ENCODE measurements at places on chromosomes 2 and 18.

- no peak for DNase-seq
These were observed 39.2 kb downstream of the SERPINE2 start for GRCh38 chr2:223999862-224000261.

DNA sequence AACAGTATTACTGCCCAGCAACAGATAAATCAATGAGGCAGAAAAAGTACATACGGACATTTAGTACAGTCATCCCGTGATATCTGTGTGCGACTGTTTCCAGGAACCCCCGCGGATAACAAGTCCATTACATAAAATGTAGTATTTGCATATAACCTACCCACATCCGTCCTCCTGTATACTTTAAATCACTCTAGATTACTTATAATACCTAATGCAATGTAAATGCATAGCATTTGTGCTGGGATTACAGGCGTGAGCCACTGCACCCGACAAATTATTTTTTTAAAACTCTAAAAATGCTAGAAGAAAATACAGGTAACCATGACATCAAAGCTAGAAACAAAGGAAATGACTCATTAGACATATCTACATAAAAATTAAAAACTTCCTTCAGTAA lies 91.6 kb downstream of the FAM161A start:
- no peak for DNase-seq

GRCh38 chr2:130896813-130897212 lies 60.1 kb downstream of the ARHGEF4 start:
- no peak for DNase-seq

DNA sequence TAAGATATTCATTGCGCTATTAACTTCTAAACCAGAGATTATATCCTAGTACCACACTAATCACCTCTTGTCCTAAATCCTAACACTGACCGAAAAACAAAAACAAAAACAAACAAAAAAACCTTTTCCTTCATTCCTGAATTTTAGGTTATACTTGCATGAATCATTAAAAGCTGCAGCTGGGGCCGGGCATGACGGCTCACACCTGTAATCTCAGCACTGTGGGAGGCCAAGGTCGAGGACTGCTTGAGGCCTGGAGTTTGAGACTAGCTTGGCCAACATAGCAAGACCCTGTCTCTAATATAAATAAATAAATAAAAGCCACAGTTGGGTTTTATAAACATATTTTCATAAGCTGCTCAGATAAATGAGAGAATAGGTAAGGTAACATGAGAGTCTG lies 60.0 kb downstream of the GDF7 start:
- no peak for DNase-seq

GRCh38 chr2:22596306-22596705 lies 788.7 kb upstream of the KLHL29 start:
- DNase-seq = no peak

- DNase-seq = no peak
These were observed 311.1 kb downstream of the NRXN1 start for GRCh38 chr2:50720697-50721315.

DNA sequence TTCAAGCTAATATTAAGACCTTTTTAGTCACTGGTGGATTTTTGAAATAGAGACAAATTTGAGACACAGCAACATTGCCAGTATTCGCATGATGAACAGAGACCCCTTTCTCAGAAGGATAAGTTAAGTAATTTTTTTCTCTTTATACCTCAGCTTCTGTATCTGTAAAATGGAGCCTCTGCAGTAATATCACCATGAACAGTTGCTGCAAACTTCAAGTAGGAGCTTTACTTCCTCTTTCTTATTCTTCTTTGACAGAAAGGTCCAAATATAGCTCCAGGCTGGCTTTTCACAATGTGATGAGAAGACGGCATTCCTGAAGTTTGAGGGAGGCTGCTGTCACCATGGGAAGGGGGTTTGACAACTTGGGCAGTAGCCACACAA lies 158.7 kb downstream of the TDRD15 start:
- DNase-seq = no peak

DNA sequence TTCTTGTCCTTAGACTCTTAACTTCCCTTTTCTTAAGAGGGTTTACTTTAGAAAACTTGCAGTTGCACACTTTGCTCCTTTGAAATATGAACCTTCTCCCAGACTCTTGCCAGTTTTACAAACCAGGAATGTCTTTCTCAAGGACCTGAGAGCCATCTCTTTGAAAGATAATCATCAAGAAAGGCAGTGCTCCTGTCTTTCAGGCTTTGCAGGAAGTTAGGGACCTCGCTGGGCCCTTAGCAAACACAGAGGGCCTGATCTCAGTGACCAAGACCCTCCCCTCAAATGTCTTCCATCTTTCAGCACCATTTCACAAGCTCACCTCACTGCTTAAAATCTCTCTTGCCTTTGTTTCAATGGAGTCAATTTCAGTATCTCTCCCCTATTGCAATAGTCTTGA lies 32.0 kb upstream of the NYAP2 start:
- no peak for DNase-seq

GRCh38 chr2:10410001-10410822 lies 37.9 kb downstream of the ODC1 start:
- no peak for DNase-seq

DNA sequence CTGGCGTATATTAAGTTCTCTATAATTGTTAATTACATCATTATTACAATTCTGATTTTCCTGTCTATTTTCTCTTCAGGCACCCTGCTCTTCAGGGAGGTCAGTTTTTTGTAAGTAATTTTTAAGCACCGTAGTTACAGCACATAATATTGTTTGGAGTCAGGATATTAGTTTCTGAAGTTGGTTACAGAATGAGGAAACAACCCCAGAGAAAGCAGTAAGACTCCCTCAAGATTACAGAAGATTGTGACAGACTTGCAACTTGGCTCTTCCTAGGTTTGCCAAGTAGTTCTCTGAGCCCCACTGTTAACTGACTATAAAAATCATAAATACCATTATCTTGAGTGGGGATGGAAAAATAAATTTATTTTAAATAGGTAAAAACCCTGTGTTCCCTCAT lies 921 bp downstream of the RPE start:
- DNase-seq = no peak

DNA sequence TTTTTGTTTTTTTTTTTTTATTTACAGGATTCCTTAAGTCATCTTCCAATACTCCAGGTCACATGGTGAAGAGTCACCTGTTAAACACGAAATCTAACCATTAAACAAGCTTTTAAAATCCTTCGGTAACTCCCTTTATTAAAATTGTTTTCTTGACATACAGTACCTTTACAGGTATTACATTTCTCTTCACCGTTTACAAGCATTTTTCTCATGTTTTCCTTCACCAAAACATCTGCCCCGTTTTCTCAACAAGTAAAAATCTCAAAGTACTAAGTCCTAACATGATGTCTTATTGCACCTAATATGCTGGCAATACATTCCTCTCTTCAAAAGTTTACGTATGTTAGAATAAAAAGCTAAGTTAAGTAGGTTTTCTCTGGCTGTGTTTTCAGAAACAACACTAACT lies 1.1 kb downstream of the PUM2 start:
- no peak for DNase-seq

GRCh38 chr2:211931314-211931713 lies 607.3 kb downstream of the ERBB4 start:
- no peak for DNase-seq

DNA sequence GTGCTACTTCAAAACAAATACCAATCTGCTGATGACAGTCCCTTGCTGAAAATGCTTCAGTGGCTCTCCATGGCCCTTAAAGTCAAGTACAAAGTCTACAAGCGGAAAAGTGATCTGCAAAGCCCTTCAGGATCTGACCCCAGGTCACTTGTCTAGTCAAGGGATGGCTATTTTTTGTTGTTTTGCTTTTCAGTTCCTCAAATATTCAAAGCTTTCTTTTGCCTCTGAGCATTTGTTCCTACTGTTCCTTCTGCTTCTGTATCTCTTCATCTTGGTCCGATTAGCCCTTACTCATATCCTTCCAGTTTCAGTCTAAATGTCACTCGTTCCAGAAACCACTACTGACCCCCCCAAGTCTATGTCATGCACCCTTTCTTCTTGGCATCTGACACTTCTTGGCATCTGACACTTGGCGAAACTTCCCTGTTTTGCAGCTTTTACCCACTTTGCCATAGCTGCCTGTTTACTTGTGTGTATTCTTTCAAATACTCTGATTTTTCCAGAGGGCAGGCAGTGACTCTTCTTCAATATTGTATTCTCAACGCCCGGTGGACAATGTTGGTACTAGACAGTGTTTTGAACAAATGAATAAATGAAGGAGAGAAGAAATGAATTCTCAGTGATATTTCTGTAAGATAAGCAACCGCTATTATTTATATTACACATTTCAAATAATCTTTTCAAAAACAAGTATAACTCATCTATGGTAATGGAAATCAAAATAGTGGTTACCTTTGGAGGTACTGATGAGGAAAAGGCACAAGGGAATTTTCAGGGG lies 175.9 kb upstream of the FN1 start:
- DNase-seq = no peak

GRCh38 chr2:106961328-106961727 lies 75.4 kb upstream of the ST6GAL2 start:
- DNase-seq = no peak

DNA sequence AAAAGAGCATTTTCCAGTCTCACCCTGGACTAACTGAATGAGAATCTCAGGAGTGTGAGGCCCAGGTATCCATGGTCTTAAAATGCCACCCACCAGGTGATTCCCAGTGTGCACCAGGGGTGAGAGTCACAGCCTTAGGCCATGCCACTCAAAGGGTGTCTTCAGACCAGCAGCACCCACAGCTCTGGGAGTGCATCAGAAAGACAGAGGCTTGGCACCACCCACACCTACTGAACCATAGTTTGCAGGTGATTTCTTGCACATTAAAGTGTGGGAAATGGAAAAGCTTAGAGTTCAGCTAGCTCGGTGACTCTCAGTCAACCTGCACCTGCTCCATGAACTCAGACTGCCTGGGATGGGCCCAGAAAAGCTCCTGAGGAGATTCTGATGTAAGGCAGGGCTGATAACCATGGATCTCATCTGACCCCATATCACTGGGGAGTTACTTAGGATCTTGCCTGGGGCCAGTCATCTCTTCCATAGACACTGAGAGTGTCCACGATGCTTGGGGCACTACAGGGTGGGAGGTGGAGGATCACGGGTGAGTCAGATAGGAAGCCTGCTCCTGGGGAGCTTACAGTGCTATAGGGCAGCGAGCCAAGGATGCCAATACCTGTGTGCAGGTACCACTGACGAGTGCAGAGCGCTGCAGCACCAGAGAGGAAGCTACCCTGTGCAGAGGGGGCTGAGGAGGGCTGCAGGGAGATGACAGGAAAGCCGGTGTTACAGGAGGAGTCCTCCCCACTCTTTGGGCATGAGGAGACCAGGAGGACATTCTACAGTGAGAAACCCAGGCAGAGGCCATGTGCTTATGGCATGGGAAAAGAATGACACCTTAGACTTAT lies 4.6 kb downstream of the IL37 start:
- no peak for DNase-seq

- DNase-seq = peak; percentile 65
These were observed 67.2 kb upstream of the SMAD7 start for GRCh38 chr18:49017813-49018553.

- no peak for DNase-seq
These were observed 41.6 kb upstream of the ALMS1 start for GRCh38 chr2:73343992-73344391.

GRCh38 chr18:22314001-22314400 lies 103.7 kb downstream of the CTAGE1 start:
- DNase-seq = no peak

- no peak for DNase-seq
These were observed 62.4 kb upstream of the TWIST2 start for GRCh38 chr2:238785528-238785860.

- DNase-seq = peak; percentile 78
These were observed 11.9 kb upstream of the CRYGA start for GRCh38 chr2:208175069-208175839.

DNA sequence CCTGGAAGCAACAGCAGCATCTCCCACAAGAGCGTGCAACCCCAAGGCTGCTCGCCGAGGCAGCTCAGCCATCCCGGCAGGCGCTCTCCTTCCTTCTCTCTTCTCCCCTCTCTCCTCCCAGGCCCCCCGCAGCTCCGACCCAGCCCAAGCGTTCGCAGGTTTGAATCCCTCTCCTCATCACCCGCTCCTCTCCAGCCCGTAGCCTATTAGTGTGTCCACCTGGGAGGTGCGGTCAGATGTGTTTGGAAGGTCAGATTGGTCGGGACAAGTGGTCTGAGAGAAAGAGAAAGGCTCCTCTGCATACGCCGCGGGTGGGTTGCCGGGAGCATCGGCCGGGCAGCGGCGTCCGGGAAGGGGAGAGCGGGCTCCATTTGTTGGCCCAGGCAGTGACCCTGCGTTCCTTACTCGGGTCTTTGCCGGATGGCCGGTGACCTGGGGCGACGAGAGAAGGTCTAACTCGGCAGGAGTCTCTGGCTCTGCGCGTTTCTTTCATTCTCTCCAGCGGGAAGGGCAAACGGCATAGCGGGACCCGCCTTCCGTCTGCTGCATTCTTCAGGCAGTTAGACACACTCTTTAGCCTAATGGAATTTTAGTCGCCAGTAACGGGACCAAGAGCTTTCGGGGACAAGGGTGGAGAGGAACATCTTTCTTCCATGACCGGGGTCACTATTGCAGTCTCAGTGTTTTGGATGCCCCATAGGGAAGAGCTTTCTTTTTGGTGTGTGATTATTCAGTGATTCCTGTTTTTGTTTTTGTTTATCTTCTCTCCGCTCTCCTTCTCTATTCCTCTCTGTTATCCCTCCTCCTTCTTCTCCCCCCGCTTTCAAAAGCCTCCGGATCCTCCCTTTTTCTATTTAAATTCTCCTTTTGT lies 1.1 kb upstream of the TMEFF2 start:
- DNase-seq = peak; percentile 34

- no peak for DNase-seq
These were observed 394.8 kb downstream of the DCDC2C start for GRCh38 chr2:4098137-4098536.

DNA sequence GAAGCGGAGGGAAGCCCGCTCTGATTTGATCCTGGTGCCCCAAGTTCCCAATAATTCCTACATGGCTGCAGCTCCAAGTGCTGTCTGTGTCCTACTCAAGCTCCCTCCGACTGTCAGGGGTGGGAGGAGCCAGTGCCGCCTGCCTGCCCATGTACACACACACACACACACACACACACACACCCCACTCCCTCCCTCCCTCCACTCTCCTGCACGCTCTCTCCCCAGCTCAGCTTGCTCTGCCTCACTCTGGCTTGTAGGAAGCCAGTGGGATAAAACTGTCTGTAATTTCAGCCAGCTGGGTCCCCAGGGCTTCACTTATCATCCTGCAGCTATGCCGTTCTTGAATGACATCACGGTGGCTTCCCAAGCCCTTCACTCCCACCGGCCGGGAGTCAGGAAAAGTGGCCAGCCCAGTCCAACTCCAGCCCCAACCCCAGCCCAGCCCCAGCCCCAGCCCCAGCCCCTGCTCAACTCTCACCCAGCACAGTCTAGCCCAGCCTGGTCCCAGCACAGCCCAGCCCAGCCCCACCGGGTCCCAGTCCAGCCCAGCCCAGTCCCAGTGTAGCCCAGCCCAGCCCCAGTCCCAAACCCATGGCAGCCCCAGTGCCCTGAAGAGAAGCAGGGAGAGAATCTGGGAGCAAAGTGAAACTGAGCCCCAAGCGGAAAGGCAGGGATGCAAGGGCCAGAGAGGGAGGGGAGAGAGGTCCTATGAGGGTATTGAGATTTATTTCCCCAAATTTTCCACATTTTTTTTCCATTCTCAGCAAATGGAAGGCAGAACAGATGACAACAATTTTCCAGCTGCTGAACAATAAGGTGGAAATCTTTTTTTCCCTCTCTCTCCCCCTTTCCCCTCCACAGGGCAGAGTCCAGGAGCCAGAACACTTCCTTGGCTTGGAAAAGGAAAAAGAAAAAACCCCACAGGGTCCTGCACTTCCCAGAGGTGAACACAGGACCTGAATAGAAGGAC lies 144.0 kb downstream of the TNS1 start:
- peak; percentile 93 for DNase-seq
